OCI-LY7 (cell line): ENCODE measurements at places on chromosomes 1 and 21. TPM values are rescaled to one million over a fixed set of nuclear protein-coding genes. Genes with fewer than 3 reads are reported as not detected.

The AUNIP gene
- total RNA-seq, result 15.1 and 16.8 TPM in 2 replicates

The DNAI4 gene
- 10.2 and 12.0 TPM in 2 replicates for total RNA-seq

The SPRR1B gene
- not detected in 2 replicates for total RNA-seq

The PLA2G4A gene
- total RNA-seq, result not detected in 2 replicates

The SAMD11 gene
- total RNA-seq, result not detected in 2 replicates

- DNase-seq, result no peak
These were observed 7.7 kb upstream of the SLC5A9 start for GRCh38 chr1:48214820-48215219.

DNA sequence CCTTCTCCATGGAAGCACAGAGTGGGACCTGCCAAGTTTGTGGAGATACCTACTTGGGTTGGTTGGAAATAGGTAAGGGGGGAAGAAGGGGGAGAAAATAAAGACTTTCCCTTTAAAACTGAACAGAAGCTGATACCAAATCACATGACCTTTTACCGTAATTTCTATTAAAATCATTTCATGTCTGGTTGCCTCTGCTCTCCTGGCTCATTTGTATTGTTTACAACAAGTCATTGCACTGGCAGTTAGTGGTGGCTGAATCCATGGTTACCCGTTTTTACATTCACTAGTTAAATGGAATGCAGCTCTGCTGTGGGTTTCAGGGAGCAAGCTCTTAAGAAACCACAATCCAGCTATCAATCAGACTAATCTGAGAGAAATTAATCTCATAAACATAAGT lies 353.7 kb upstream of the ESRRG start:
- DNase-seq, result no peak

DNA sequence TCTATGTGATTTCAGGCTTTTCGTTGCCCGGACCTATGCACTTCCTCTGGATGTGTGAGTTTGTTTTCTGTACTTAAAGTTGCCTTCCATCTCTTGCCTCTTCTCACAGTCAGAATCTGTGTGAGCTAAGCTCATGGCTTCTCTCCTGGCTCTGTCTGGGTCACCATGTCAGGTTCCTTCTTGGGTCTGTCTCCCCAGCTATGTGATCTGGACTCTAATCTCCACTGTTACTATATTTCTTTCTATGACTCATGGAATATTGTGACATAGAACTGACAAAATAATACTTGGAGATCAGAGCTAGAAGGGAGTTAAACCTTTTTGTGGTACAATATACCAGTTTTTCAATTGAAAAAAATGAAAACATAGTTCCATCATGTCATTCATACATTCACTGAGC lies 172.7 kb upstream of the FGGY start:
- DNase-seq, result no peak

- DNase-seq, result no peak
These were observed 142.0 kb downstream of the ZNF648 start for GRCh38 chr1:181919542-181919941.

DNA sequence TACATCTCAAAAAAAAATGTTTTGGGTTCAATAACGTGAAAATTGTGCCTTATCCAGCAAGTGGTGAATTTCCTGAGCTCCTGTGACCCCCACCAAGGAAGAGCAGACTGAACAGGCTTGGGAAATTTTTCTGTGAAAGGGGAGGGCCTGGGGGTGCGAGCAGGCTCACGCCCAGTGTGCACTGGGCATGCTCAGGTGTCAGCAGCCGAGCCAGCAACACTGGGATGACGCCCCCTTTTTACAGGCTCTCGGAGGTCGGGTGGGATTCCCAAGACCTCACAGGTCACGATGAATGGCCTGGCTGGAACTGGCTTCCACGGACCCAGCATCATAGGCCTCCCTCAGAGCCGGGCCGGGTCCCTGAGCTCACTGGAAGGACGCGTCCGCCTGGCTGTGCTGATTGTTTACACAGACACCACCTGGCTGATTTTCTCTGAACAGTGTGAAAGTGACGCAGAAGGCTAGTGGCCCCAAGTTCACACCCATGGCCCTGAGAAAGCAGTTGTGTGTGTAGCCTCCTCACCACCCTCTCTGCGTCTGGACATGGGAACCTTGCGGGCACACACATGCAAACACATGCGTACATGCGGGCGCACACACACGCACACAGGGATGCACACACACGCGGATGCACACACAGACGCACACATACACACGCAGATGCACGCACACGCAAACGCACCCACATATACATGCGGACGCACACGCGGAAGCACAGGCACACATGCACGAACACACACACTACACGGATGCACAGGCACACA lies 9.2 kb downstream of the CSTB start:
- DNase-seq, result no peak

GRCh38 chr1:24957016-24957807 lies 27.1 kb upstream of the RUNX3 start:
- no peak for DNase-seq

DNA sequence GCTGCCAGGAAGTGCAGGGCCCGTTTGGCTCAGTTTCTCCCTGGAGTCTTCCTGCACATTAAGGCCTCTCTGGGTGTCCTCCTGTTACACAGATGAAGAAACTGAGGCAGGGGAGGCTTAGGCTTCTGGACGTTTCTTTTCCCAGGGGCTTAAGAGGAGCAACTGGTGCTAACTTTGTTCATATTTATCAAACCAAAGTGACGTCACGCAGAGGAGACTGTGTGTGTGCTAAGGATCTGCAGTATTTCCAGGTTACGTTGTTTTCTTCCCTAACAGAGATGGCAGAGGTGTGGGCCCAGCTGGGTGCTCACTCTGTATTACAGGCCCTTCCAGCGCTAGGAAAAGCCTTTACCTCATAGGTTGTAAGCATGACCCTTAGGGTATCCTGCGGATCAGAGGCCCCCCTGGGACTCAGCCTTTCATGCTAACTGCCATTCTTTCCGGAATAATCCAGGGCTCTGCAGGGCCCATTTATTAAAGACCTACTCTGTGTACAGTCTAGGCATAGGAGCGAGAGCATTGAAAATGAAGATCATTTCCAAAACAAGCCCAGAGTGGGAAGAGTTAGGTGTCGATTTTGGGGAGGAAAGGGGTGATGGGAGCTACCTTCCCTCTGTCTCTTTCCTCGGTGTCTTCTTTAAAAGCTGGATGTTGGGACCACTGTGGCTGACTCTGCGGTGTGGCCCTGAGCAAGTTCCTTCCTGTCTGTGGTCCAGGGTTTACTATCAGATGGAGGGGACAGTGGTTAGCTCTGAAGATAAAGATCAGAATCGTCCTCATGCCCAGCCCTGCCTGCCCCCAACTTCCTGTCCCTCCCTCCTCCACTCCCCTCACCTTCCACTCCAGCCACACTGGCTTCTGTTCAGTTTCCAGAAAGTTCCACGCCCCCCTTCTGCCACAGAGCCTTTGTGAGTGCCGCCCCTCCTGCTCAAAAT lies 4.6 kb downstream of the AGTRAP start:
- DNase-seq, result no peak

DNA sequence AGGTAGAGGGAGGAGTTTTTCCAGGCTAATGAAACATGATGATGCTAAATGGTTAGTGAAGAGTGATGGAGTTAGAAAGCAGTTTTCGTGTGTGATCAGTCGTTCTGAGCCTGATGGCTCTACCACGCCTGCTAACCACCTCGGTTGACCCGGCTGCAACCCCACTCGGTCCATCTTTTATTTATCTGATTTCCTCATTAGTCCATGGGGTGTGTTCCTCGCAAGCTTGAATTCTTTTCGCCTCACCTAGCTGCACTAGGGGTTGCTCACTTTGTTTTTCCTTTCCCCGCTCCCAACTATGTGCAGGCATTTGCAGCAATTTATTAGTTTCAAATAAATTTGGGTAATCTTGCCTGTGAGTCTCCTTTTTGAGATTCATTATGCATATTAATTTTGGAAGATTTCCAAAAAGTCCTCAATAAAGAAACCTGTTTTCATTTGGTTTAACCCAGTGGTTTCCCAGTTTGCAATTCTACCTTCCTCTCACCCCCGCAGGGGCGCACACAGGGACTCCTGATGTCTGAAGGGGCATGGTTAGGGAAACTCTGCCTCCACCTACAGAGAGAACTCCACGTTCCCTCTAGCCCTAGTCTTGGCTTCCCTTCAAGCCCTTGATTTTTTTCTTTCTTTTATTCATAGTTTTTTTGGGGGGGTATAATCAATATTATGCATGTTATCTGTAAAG lies 12.6 kb downstream of the B3GALT5 start:
- no peak for DNase-seq

- peak; percentile 27 for DNase-seq
These were observed 28.5 kb upstream of the SELENON start for GRCh38 chr1:25771221-25772114.
